ENCODE measurements at places on chromosomes 3 and 15. TPM values are rescaled to one million over a fixed set of nuclear protein-coding genes. Genes with fewer than 3 reads are reported as not detected.

Gene MESP2
- 0.55 TPM for total RNA-seq

GRCh38 chr3:70752051-70752450, 439.6 kb upstream of the MDFIC2 start:
- DNase-seq, result no peak

DNA sequence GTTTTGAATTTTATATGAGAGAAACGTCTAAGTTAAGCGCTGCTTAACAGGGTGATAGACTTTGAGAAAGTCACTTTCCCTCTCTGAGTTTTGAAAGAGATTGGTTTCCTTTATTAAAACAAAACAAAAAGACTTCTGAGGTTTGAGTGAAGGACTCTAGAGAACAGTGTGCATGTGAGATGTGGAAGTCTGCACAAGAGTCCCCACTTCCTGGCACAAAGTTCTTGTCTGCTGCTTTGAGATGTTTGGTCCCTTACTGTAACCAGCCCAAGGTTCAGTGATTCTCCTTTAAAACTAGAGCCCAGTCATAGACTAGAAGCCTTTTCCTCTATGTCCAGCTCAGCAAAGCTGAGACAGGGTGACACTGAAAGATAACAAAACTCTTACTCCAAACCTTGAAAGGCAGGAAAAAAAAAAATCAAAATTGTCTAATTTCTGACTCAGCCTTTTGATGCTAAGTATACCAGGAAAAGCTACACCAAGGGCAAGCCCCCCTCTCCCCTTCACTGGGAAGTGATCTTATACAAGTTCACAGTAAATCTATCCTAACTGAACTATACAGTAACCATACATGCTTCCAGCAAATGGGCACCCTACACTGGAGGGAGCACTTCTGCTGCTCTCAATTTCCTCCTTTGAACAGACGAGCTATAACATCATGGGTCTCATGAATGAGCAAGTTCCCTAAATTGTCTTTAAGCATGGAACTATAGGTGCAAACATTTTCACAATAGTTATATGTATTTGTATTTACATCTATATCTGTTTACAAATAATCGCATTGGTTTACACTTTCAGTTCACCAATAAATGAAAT, 2.3 kb downstream of the POPDC2 start:
- DNase-seq, result no peak

- DNase-seq, result no peak
These were observed 2.2 kb downstream of the FAH start for GRCh38 chr15:80155001-80155377.

- peak; percentile 35 for DNase-seq
These were observed 449.0 kb upstream of the LMCD1 start for GRCh38 chr3:8052659-8053058.

DNA sequence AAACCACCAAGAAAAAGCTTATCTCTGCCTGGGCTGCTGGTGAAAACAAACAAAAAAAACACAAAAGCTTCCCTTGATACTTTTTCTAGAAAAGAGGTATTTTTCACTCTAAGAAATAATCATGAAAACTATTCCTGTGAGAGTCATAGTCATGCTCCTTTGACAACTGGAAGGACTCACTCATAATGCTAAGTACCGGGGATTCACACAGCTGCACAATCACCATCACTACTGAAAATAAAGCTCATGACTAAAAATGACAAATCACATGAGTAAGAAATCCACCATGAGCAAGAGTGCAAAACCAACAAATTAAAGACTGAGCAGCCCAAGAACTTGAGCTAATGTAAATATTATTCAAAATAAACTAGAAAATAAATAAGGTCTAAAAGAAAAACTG, 10.6 kb upstream of the POU1F1 start:
- no peak for DNase-seq

- no peak for DNase-seq
These were observed 214.1 kb downstream of the SHQ1 start for GRCh38 chr3:72634128-72634527.

- no peak for DNase-seq
These were observed 53.7 kb upstream of the CA12 start for GRCh38 chr15:63435204-63435820.

GRCh38 chr3:134333522-134334181, 40.6 kb downstream of the AMOTL2 start:
- DNase-seq, result no peak

DNA sequence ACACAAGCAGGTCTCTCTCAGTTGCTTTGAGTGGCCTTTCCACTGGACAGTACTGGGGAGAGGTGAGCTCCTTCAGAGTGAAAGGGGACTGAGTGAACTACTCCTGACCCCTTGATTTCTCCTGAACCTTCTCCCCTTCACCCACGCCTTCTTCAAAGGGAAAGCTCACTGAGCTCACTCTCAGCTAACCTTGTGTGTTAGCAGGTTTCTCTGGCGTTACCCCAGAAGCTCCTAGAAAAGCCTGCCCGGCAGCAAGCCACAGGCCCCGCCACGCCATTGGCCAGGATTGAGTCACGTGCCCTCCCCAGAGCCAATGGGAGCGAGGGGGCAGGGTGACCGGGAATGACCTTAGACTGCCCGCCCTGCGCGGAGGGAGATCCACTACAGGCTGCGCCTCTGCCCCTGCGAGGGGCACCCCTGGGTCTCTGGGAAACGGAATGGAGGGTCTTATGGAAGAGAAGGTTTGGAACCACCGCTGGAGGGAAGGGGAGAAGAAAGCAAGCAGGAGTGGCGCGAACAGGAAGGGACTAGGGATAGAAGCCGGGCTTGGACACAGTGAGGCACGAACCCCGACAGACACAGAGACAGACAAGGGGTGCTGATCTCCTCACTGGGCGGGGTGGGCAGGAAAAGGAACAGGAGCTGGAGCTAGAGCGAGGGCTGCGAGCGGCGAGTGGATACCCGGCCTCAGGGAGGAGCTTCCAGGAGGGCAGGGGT, 17.4 kb upstream of the CLK3 start:
- DNase-seq, result peak; percentile 94

DNA sequence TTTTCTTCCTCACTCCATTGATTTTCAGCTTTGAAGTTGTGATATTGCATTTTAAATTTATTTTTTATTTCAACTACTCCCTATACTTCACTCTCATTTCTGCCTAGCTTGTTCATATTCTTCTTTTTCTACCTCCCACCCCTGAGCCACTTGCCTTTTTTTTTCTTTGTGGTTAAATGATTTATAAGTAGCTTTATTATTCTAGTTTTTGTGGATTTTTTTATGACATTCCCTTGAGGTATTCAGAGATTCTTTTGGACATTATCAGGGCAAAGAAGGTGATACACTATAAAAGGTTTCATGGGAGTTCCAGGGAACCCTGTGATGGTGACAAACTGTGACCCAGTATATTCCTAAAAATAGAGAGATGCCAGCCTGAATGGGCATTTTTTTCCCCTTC, 3.3 kb downstream of the C15orf61 start:
- DNase-seq, result no peak

DNA sequence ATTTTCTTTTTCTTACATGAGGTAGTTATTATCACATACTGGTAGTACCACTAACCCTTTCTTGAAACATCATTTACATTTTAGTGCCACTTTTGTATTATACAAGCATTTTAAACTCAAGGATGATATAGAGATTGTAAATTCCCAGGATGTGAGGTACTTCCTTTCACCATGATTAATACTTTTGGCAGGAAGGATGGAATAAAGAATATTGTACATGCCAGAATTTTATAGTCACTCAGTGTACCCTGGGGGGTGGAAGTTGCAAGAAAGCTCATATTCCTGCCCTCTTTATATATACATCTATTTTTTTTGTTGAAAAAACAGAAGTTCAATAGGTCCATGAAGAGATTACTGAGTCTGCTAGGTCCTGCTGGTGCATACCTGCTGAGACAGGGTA, 141.0 kb upstream of the PLSCR5 start:
- no peak for DNase-seq

- DNase-seq, result no peak
These were observed 104.4 kb downstream of the LRRK1 start for GRCh38 chr15:101023501-101024072.

DNA sequence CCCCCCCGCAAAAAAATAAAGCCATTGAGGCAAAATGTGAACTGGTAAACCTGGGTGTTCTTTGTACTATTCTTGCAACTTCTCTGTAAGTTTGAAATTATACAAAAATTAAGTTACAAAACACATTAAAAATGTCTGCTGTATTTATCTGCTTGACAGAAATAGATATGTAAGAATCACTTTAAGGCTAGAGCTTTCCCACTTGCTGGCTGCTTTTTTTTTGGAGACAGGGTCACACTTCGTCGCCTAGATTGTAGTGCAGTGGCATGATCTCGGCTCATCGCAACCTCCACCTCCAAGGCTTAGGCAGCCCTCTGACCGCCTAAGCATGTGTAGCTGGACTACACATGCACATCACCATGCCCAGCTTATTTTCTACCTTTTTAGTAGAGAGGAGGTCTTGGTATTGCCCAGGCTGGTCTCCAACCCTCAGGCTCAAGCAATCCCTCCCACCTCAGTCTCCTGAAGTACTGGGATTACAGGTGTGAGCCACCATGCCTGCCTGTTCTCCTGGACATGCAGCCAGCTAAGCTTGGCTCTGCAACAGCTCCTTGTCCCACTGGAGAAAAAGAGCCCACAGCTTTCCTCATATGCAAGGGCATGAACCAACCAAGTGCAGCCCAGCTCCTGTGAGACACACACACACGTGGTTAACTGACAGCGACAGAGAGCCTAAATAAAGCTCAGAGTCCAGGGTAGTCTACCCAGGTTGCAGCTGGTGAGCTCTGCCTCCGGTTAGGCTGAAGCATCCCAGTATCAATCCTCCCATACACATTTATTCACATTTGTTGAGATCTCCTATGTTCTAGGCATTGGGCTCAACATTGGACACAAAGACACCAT, 4.5 kb downstream of the RPS17 start:
- DNase-seq, result no peak
